ENCODE measurements at places on chromosomes 5 and 9.

- DNase-seq: peak; percentile 61
These were observed 3.6 kb downstream of the HMGCS1 start for GRCh38 chr5:43309637-43310036.

GRCh38 chr5:306011-306805, 15.3 kb upstream of the AHRR start:
- DNase-seq: no peak

DNA sequence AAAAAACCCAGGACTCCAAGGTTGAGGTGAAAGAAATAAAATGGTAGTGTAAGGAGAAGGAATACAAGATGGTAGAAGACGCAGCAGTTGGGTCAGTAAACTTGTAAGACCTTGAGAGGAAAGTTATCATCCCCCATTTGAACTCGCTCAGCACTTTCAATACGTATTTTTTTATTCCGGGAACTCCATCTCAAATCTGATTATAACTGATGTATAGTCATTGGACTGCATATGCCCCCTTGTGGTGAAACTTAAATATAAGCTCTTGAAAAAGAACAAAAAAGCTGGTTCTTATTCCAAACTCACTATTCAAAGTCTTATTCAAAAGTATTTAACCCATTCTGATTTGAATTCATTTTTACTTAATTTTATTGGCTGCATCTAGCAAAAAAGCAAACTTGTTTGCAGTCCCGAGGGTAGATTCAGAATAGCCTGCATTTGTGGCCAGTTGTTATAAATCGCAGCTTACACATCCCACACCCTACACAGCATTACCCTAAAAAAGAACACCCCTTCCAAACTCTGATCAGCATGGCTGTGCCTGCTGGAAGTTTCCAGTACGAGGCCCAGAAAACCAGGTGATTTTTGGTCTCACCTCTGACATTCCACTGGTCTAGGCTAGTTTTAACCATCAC, 118.0 kb downstream of the ESM1 start:
- peak; percentile 63 for DNase-seq

- DNase-seq: no peak
These were observed 453.2 kb upstream of the NUDT12 start for GRCh38 chr5:104015765-104016164.
